ENCODE measurements at places on chromosomes 6 and 20.
A peak's percentile ranks its signal among the peaks of the same experiment; 100 is the strongest.

GRCh38 chr6:137759624-137760023 lies 107.4 kb upstream of the TNFAIP3 start:
- no peak for DNase-seq

DNA sequence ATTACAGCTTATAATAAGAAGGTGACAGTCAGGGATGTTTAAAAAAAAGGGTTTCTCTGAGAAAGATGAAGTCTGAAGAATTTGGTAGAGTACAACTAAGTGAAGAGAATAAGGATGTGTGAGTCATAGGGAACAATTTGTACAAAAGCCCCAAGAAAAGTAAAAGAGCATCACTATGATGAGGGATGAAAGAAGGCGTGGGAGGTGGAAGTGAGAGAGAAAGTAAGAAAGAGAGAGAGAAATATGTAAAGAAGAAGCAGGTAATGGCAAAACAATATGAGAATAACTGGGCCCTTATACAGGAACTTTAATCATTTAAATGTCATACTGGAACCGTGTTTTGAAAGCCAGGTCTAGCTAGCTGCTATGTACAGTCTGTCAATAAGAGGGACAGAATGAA lies 179.4 kb downstream of the ASCC3 start:
- DNase-seq = no peak

DNA sequence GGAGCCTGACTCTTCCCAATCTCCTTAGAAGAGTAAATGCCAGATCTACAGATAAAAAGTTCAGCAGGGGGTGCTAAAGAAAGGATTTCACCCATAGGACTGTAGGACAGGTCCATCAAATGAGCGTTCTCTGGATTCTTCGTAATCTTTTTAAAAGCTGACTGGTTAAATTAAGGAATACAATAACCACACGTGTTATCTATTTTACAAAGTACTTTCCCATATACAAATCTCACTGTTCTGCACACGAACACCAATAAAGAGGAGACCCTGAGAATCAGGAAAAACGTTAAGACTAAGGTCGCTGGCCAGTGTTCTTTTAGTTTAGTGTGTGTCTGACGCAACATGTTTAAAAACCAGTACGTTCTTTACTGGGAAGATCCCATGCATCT lies 542 bp downstream of the TUBE1 start:
- DNase-seq = no peak

DNA sequence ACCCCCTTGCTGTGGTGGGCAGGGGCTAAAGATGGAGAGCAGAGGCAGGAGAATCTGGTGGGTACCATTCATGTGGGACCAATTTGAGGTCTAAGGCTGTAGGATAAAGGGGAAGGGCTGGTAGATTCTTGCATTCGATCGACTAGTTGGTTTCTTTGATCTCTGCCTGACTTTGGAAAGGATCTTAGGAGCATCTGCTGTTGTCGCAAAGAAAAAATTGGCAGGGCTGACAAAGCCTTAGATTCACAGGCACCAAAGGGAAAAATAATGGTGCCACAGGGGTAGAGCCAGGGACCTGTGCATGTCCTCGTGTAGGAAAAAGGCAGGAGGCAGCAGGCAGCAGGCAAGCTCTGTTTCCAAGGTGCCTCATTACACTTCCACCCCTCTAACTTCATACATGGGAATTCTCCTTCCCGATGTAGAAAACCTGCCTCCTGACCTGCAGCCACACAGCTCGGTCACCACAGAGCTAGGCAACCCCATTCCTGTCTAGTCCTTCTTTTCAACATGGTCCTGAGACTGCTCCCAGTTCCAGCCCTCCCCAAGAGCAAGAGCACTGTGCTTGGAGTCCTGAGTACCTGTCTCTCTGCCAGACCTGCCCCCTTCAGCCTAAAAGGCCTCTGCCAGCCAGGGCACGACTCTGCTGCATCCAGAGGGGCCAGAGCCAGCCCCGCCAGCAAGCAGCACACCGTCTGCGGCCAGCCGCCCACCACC lies 71.9 kb downstream of the FGD2 start:
- no peak for DNase-seq

- DNase-seq = peak; percentile 18
These were observed 1380.6 kb upstream of the DEFB115 start for GRCh38 chr20:29876911-29877285.

DNA sequence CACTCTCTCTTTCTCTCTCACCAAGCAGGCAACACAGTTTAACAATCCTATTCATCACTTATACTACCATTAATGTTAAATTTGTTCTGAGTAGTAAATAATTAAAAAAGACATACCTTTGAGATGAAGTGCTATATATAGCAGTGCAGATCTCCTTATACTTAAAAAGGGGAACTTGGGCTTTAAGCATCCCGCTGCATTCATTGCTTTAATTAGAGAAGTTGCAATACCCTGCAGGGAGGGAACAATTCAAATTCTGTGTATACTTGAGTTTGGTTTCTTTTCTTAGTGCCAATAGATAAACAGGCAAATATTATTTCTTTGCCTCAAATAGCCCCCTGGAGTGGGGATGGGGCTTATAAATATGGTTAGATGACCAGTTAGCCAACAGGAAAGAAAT lies 10.8 kb upstream of the ZBTB24 start:
- no peak for DNase-seq

- DNase-seq = no peak
These were observed 11.6 kb downstream of the CST3 start for GRCh38 chr20:23626040-23626620.

- no peak for DNase-seq
These were observed 31.5 kb downstream of the PPP1R16B start for GRCh38 chr20:38836991-38837390.

- DNase-seq = no peak
These were observed 22.5 kb downstream of the KIAA0408 start for GRCh38 chr6:127436578-127437110.

- peak; percentile 9 for DNase-seq
These were observed 28.4 kb downstream of the SNPH start for GRCh38 chr20:1294497-1294896.

- no peak for DNase-seq
These were observed 198.7 kb downstream of the MOXD1 start for GRCh38 chr6:132202574-132202973.

DNA sequence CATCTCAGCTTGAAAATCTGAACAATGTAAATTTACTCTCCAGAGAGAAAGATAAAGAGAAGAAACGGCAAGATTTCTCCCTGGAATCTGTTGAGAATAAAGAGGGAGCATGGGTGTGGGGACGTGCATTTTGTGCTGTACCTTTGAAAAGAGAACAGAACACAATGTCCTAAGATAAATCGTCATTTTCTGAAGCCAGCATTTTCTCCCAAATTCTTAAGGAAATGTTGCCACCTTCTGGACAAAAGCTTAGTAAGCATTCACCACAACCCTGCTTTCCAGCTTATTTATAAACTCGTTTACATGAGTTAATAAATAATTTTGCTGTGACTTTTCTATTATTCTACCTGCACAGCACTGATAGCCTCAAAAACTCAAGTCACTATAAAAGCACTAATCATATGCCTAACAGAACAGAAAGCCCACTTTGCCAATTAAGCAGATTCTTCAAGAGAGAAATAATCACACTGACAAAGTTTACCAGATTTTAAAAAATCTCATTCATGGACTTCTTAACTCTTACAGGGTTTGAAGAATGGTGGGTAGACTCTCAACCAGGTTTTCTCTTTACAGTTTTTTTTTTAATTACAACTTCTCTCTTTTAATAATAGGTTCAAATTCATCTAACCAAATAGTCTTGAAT lies 155.8 kb downstream of the MBOAT1 start:
- DNase-seq = no peak
